ENCODE measurements at places on chromosomes 3 and 15.

DNA sequence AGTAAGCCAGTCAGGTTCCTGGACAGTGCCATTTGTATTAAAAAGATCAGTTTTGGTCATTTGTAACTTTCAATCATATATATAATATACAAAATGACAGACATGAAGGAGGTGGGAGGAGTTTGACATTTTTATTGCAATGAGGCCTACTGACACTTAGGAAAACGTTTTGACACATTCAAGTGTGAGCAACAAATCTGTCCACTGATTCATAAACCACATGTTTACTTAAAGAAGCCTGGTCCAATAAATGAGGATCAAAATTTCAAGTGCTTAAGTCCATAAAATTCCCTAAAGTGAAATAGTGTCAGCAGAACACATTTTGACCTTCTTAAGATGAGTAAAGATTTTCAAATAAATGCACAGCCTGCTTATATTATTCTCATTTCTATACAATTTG is 137.3 kb downstream of the MECOM start:
- no peaks in the 10 kb centered on the region for H3K27me3 ChIP-seq
- no peak overlapping the region for H3K4me3 ChIP-seq
- H3K27ac ChIP-seq = no peak overlapping the region
- no peaks in the 10 kb centered on the region for H3K36me3 ChIP-seq
- no peak for DNase-seq
- H3K4me1 ChIP-seq = no peaks in the 10 kb centered on the region

- no peak overlapping the region for H3K27ac ChIP-seq
- no peaks in the 10 kb centered on the region for H3K27me3 ChIP-seq
- peaks cover 15% of the 10 kb centered on the region for H3K4me1 ChIP-seq
- H3K36me3 ChIP-seq = peaks cover under 1% of the 10 kb centered on the region
- H3K4me3 ChIP-seq = no peak overlapping the region
Measured at GRCh38 chr3:197961582-197961945, 1.5 kb downstream of the LMLN start.

DNA sequence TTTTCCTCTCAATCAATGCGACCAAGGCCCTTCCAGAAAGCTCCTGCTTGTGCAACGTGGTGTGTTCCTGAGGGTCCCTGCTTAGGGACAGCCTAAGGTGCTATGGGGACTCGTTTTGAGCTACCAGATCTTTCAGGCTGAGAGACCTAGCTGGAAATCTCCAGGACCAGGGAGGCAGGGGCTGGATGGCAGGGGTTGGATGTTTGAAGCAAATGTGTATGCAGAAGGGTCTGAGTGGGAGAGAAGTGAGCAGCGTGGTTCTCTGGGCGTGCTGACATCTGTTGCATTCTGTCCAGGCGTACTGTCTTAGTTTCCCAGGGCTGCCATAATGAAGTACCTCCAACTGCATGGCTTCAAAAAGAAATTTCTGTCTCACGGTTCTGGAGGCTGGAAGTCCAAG is 31.7 kb upstream of the SLCO2A1 start:
- no peaks in the 10 kb centered on the region for H3K36me3 ChIP-seq
- no peaks in the 10 kb centered on the region for H3K27me3 ChIP-seq
- H3K4me3 ChIP-seq = no peak overlapping the region
- no peak for DNase-seq
- H3K4me1 ChIP-seq = peaks cover 42% of the 10 kb centered on the region

DNA sequence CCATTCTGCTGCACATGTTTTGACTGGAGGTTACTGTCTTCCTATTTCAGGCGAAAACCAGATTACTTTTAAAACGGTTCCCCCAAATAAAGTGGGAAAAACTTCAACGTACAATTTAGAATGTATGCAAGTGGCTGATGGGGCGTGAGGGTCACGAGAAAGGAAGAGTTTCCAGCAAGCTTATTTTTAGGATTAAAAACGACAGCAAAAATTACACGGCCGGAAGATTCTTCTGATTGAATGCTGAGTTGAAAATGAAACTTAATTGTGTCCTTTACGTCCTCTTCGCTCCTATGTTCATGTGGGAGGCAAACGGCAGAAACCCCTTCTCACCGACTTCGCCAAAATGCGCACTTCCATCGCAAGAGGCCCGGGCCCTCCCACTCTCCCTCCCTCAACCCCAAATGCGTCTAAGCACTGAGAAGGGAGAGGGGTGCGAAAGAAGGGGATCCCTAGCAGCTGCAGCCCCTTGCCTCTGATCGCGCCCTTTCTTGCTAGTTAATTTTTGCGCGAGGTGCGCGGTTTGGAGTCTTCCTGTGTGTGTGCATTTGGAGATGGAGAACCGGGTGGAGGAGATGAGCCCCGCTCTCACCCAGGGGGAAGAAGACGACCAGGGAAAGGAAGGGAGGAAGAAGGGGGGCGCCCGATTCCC is 656 bp downstream of the CD47 start:
- peaks cover 20% of the 10 kb centered on the region for H3K4me1 ChIP-seq
- peak overlapping the region; percentile 80 for H3K27ac ChIP-seq
- H3K27me3 ChIP-seq = no peaks in the 10 kb centered on the region

DNA sequence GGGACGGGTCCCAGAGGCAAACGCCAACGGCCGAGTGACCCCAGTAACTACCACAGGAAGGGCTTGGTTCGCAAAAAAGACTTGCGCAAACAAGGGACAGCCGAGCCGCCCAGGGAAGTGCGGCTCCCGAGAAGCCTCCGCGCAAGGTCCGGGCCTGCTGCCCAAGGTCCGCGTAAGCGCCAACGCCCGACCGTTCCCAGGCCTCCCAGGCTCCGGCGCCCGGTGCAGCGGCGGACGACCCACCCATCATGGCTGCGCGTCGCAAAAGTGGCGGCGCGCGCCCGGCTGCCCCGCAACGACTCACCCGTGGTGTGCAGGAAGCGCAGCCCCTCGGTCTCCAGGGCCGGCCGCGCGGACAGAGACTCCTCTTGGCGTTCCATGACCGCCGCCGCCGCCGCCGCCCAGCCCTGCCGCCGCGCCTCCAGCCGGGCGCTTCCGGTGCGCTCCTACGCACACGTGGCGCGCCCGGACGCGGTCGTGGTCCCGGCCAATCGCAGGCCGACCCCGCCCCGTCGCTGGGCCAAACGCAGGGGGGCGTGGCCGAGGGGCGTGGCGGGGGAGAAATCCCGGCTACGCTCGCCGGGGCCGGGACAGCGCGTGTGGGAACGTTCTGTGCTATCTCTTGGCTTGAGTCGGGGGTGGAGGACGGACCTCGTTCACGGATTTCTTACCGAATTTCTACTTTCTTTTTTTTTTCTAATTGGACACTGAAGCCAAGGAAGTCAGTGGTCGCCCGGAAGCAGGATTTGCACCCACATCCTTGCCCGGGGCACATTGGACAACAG is at the start of gene SELENOS:
Gene SELENOS (minus strand): TSS at position 448 of the 785 bp plus-strand sequence. CDS start 68 bp downstream, at position 380.
- no peaks in the 10 kb centered on the region for H3K27me3 ChIP-seq
- H3K27ac ChIP-seq = peak within 1 kb of the TSS; percentile 83
- H3K4me1 ChIP-seq = peaks cover 9% of the 10 kb centered on the region
- DNase-seq = peak; percentile 93
- H3K4me3 ChIP-seq = peak within 1 kb of the TSS; percentile 84
- peaks cover 43% of the 10 kb centered on the region for H3K36me3 ChIP-seq

- H3K27ac ChIP-seq = no peak overlapping the region
- no peaks in the 10 kb centered on the region for H3K4me1 ChIP-seq
- no peak overlapping the region for H3K4me3 ChIP-seq
- H3K27me3 ChIP-seq = no peaks in the 10 kb centered on the region
- no peaks in the 10 kb centered on the region for H3K36me3 ChIP-seq
Measured at GRCh38 chr3:76943671-76944070, 96.2 kb upstream of the ROBO2 start.

DNA sequence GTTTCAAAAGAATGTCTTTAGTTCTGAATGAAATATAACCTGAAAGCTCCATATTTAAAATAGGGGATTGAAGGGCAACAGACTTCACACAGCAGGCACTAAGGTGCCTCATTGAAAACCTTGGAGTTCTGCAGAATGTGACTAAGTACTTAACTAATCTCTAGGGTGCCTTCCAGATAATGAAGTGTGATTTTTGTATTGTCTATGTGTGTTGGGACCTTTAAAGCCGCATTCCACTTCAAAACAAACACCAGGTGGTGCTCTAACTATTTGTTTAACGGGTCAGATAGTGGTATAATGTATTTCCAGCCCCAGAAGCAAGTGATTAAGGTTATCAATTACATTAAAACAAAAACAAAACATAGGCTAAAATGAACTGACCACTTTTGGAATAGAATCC is 28.0 kb downstream of the TFG start:
- no peak for DNase-seq
- H3K36me3 ChIP-seq = peaks cover 14% of the 10 kb centered on the region
- H3K4me3 ChIP-seq = no peak overlapping the region
- peak overlapping the region; percentile 64 for H3K27ac ChIP-seq
- peaks cover 32% of the 10 kb centered on the region for H3K4me1 ChIP-seq

- peak; percentile 67 for DNase-seq
- peak within 1 kb of the TSS; percentile 48 for H3K4me3 ChIP-seq
- H3K27ac ChIP-seq = peak within 1 kb of the TSS; percentile 61
- no peaks in the 10 kb centered on the region for H3K36me3 ChIP-seq
Measured at GRCh38 chr15:83106994-83107840, at the start of gene TM6SF1. Gene TM6SF1 (plus strand): TSS chr15:83107645. CDS start chr15:83107681, 36 bp downstream.

DNA sequence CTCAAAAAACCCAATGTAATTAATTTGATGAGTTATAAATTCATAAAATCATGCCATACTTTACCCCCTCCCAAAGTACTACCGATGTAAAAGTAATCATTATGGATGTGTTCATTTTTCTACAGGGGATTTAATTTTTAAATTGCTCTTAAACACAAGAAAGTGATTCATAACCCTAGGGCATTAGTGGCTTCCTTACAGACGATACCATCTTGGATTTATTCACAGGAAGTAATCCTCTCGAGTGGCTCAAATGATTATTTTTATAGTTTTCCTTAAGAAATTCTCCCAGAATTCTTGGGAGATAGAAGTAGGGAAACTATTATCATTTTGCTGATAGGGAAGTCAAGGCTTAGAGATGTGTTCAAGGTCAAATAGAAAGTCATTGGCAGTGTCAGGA is 80.9 kb downstream of the PEX5L start:
- H3K27me3 ChIP-seq = no peaks in the 10 kb centered on the region
- no peak for DNase-seq
- H3K36me3 ChIP-seq = no peaks in the 10 kb centered on the region
- H3K4me1 ChIP-seq = no peaks in the 10 kb centered on the region
- no peak overlapping the region for H3K4me3 ChIP-seq
- H3K27ac ChIP-seq = no peak overlapping the region

DNA sequence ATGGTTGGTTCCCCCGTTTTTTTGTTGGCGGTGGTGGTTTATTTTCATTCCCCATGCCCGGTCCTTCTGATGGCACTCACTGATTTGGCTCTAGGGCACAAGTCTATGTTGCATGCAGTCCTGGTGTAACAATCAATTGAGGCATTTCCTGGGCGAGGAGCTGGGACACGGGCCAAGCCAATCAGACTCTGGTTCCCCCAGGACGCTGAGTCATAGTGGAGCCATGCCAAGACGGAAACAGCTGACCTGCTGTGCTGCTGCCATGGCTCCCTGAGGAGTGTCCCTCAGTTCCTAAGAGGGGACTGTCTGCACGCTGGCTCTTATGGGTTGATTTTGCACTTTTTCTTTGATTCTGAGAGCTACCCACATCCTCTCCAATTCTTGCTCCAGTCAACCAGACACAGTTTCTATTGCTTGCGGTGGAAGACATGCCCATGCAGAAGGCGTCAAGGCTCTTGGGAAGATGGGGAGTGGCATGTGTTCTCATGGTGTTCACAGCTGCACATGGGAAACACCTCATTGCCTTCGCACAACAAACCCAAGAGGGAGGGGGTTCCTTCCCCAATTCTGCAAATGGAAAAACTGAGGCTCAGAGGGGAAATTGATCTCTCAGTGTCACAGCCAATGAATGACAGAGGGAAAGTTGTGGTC is 28.3 kb upstream of the ALDH1L1 start:
- no peaks in the 10 kb centered on the region for H3K36me3 ChIP-seq
- H3K4me3 ChIP-seq = no peak overlapping the region
- no peak overlapping the region for H3K27ac ChIP-seq
- DNase-seq = peak; percentile 92
- H3K4me1 ChIP-seq = peaks cover 26% of the 10 kb centered on the region
- no peaks in the 10 kb centered on the region for H3K27me3 ChIP-seq

- H3K27ac ChIP-seq = no peak overlapping the region
- no peak overlapping the region for H3K4me3 ChIP-seq
- no peak for DNase-seq
- no peaks in the 10 kb centered on the region for H3K36me3 ChIP-seq
Measured at GRCh38 chr3:46705751-46706552, 4.8 kb downstream of the TMIE start.

- H3K36me3 ChIP-seq = no peaks in the 10 kb centered on the region
- H3K27me3 ChIP-seq = no peaks in the 10 kb centered on the region
- H3K4me1 ChIP-seq = no peaks in the 10 kb centered on the region
- no peak for DNase-seq
- H3K4me3 ChIP-seq = no peak overlapping the region
- no peak overlapping the region for H3K27ac ChIP-seq
Measured at GRCh38 chr3:110815008-110815583, 256.5 kb upstream of the NECTIN3 start.

GRCh38 chr3:44321335-44321734 is 17.2 kb upstream of the TCAIM start:
- DNase-seq = no peak
- H3K27ac ChIP-seq = no peak overlapping the region
- H3K4me3 ChIP-seq = no peak overlapping the region
- no peaks in the 10 kb centered on the region for H3K36me3 ChIP-seq
- H3K27me3 ChIP-seq = no peaks in the 10 kb centered on the region

- H3K36me3 ChIP-seq = no peaks in the 10 kb centered on the region
- H3K4me3 ChIP-seq = no peak overlapping the region
- no peak overlapping the region for H3K27ac ChIP-seq
- H3K4me1 ChIP-seq = no peaks in the 10 kb centered on the region
- no peak for DNase-seq
- no peaks in the 10 kb centered on the region for H3K27me3 ChIP-seq
Measured at GRCh38 chr3:164332831-164333802, 745.2 kb downstream of the SI start.

- H3K27ac ChIP-seq = no peak overlapping the region
- no peaks in the 10 kb centered on the region for H3K36me3 ChIP-seq
- H3K4me3 ChIP-seq = no peak overlapping the region
- H3K27me3 ChIP-seq = no peaks in the 10 kb centered on the region
Measured at GRCh38 chr3:177420651-177421480, 223.6 kb upstream of the TBL1XR1 start.

DNA sequence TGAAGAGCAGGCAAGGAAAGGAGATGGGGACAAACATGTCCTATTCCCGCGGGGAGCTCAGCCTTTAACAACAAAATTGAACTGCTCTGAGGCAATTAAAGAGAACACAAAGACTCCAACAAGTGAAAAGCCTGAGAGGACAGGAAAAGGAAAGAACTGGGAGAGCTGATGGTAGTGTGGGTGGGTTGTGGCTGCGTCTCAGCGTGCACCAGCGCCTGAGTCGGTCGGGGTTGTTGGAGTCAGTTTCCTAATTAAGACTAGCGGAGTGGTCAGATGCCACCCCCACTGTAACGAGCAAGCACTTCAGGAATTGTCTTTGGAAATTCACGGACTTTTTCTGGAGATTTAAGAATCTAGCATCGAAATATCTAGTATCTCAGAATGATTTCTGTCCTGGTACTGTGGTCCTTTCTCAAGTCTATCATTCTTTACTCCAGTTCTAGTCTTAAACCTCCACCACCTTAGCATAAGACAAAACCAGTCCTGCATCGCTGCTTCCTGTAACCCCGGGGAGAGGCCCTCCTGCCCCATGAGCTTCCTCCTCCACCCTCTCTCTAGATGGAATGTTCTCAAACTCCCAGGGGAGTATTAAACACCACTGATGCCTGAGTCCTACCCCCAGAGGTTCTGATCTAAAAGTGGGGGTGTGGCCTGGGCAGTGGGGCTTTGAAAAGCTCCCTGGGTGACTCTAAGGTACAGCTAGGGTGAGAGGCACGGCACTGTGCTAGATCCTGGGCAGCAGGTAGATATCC is 104.0 kb downstream of the CYP19A1 start:
- no peaks in the 10 kb centered on the region for H3K4me1 ChIP-seq
- H3K4me3 ChIP-seq = no peak overlapping the region
- H3K27me3 ChIP-seq = no peaks in the 10 kb centered on the region
- no peak for DNase-seq
- H3K27ac ChIP-seq = no peak overlapping the region
